ENCODE measurements at places on chromosomes 2 and 18. TPM values are rescaled to one million over a fixed set of nuclear protein-coding genes. Genes with fewer than 3 reads are reported as not detected.

NEU2 gene
- total RNA-seq, result not detected

APOB gene
- under 0.01 TPM for total RNA-seq

IL36RN gene
- under 0.01 TPM for total RNA-seq

RPL37A gene
- 596 TPM for total RNA-seq

CXCR2 gene
- not detected for total RNA-seq

All from placental pericyte (primary cell).